ENCODE measurements at places on chromosomes 1 and 21.

- DNase-seq: peak; percentile 72
Measured at GRCh38 chr1:86774305-86775295, 70.2 kb downstream of the SH3GLB1 start.

DNA sequence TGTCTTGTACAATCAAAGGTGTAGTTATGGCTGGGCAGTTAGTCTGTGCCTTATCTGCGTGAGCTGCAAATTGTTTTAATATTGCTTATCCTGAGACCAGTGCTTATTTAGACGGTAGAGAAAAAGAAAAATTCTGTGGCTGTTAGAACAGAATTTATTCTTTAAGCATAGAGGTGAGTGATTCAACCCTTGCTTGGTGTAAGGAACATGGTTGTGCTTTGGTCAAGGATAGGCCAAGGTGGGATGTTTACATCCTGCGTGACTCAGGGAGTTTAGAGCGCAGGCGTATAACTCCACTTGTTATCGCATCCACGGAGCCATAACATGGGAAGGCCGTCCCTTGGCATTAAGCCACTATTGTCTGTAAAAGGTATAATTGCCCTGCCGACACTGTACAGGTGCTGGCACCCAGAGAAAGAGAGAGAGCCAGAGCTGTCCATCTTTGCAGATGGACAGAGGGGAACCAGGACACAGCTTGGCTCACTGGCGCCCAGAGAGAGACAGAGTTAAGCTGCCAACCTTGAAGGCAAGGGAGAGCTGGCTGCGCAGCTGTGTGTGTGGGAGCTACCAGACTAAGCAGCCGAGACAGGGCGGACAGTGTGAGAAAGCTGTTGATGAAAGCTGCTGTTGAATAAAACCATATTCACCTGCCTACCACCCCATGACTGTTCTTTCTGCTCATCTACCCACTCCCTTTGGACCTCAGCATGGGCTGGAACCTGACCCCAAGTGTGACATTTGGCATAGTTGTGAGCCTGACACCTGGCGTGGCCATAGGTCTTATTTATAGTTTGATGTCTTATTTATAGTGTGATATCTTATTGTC is 200.4 kb downstream of the DYRK1A start:
- no peak for DNase-seq

GRCh38 chr1:3028531-3029282 is 7.4 kb downstream of the ACTRT2 start:
- DNase-seq: no peak

DNA sequence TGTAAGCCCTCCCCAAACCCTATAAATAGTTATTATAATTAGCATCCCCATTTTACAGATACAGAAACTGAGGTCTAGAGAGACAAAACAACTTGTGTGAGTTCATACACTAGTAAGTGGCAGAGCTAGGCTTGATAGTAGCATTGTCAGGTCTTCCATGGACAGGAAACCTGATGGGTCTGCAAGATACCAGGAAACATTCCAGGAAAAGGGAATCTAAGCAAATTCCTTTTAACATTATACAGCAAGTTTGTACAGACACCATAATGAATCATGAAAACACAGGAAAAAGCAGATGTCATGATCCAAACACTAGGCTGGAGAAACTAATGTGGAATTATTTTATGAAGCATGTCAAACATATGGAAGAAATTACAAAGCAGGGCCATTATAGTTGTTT is 89.1 kb upstream of the KCNK2 start:
- DNase-seq: no peak

DNA sequence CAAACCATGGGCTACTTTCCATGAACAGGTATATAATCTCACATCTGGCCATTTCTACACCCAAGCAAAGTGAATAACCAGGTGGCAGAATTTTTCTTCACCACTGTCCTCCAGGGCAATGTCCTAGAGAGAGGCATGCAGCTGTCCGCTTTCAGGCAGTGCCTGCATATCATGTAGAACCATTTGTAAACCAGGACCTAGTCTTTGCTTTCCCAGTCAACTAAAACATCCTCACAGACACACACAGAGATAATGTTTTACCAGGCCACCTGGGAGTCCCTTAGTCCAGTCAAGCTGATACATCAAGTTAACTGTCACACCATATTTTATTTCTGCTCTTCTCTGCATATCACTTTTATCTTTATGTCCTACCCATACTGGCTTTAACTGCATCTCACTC is 26.2 kb downstream of the TNFSF18 start:
- DNase-seq: no peak

GRCh38 chr1:91754348-91754747 is 131.6 kb downstream of the TGFBR3 start:
- DNase-seq: no peak

DNA sequence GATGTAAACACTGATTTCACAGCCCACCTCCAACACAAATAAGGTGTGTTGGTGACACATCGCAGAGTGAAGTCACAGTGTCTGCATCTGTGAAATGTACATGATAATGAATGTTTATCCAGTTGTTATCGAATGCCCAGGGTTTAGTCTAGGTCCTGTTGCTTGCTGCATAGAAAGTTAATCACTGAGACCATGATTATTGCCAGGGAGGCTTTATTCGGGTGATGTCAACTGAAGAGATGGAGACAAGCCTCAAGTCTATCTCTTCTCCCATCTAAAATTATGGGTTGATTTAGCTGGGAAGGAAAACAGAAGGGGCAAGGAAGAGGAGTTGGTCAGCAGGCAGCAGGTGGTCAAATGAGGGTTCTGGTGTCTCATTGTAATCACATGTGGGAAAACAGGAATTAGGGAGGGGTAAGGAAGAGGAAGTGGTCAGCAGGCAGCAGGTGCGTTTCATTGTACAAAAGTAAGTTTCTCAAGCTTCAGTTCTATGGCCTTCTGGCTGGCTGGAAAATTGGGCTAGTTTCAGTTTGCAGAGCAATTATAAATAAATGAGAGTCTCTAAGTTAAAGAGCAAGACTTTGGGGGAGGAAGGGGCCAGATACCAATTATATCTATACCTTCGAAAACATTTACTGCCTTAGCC is 146.3 kb upstream of the DNAH14 start:
- DNase-seq: no peak

DNA sequence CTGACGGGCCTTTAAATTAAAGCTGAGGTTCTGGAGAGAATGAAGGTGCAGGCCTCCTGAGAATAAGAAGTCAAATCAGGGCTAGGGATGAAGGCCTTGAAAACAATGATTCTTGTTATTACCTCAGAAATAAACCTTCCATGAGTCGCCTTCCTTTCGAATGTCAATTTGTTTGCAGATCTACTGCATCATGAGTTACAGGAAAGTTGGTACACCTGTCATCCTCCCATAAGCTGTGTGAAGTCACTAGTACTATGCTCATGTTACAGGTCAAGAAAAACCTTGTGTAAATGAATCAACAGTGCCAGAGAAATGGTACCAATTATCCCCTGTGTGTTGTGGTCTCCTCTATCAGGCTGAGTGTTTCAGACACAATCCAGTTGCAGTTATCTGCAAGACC is 281.2 kb upstream of the PLXNA2 start:
- no peak for DNase-seq

GRCh38 chr1:223739366-223740037 is 27.2 kb downstream of the CAPN2 start:
- DNase-seq: no peak

GRCh38 chr1:198906739-198907422 is 268.0 kb downstream of the PTPRC start:
- no peak for DNase-seq

DNA sequence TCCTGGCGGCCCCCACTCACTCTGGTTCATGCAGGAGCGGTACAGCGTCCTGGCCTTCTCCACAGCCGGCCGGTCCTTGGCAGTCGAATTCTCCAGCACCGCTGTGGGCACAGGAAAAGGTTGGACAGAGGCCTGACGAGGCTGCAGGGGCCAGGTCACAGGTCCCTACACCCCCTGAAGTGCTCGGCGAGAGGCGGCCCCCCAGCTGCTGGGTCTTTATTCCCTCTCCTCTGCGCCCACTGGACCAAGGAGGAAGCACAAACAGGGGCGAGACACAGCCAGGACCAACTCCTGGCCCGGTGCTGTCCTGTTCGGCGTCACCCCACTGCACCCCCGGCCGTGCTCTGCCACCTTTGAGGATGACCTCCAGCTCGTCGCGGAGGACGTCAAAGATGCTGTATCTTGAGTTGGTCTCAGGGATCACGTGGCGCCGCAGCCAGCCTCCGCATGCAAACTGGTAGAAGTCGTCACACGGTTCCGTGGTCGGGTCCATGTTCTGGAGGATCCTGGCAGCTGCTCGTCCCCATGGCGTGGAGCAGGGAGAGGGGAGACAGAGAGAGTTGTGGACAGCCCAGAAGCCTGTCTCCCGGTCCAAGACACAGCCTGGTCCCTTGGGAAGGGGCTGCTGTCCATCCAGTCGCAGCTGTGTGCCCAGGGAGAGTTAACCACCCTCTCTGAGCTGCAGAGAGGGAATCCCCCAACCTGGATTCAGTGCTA is 22.9 kb downstream of the PRXL2B start:
- no peak for DNase-seq

- DNase-seq: no peak
Measured at GRCh38 chr21:45228171-45228641, 59.5 kb downstream of the POFUT2 start.

DNA sequence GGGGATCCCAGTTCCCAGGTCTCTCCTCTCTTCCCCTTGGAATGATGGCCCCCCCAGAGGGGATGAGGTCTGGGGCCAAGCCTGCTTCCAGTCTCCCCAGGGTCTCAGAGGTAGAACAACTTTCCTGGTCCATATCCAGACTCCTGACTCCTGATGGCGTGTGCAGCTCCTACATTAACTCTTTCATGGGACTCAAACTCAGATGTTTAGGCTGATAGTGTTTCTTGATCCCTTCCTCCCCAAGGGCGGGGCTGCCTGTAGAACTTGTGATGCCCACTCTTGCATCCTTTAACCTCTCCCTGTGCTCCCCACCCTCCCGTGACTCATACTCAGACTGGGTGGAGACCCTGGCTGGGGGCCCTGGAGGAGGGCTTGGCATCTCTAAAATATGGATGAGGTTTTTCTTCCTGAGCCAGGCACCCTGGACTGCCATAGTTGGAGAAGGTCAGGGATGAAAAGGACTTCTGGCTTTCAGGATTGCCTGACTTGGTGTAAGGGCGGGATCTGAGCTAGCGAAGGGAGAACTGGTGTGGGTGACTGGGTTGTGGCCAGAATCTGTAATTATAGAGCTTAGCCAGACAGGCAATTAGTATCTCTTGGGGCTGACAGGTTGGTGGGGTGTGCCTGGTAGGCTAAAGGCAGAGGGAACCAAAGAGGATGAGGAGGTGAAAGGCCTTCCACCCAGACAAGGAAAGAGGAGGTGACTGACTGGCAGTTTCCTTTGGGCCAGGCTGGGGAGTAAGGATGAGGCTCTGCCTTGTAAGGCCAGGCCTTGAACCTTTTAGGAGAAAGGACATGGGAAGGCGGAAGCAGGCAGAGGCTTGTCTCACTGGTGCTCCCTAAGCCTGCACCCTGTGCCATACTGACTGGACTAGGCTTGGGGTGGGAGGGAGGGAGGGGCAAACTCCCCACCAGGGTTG is 1.5 kb downstream of the ATP8B2 start:
- DNase-seq: no peak

- DNase-seq: no peak
Measured at GRCh38 chr1:163758977-163759670, 437.4 kb downstream of the NUF2 start.

- peak; percentile 18 for DNase-seq
Measured at GRCh38 chr21:44510508-44511218, 29.3 kb downstream of the KRTAP10-1 start.

- no peak for DNase-seq
Measured at GRCh38 chr1:241846862-241847539, 1.0 kb upstream of the EXO1 start.

- DNase-seq: no peak
Measured at GRCh38 chr1:227947676-227948492, at the start of gene WNT9A. Gene WNT9A (minus strand): TSS chr1:227947932. CDS start chr1:227947887, 45 bp downstream.

DNA sequence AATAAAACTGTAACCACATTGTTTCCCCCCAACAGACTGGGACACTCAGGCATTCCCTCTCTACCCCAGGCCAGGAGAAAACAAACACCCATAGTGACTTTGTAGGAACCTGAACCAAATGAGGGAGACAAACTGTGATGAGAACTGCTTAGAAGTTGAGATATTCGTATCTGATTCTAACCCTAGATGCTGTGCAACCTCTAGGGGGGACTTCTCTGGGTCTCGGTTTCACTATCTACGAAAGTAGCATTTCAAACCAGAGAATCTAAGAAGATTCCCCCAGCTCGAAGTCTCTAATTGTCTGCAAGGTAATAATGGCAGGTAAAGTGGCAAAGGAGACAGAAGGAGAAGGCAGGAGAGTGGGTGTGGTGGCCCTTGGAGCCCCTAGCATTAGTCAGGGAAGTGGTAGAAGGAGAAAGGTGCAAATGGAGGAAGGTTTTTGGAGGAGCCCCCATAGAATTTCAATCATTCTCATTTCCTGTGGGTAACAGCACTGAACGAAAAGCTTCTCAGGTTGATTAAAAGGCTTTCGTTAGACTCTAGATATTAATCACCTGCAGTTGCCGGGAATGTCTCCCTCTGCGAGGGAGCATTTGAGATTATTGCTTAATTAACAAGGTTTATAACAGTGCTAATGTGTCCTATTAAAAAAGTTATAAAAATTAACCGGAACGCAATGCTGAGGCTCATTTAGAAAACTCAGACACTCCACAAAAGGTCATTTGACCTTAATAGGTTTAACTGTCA is 46.4 kb downstream of the BEND5 start:
- no peak for DNase-seq

- DNase-seq: no peak
Measured at GRCh38 chr1:232905331-232906034, 44.9 kb upstream of the NTPCR start.

DNA sequence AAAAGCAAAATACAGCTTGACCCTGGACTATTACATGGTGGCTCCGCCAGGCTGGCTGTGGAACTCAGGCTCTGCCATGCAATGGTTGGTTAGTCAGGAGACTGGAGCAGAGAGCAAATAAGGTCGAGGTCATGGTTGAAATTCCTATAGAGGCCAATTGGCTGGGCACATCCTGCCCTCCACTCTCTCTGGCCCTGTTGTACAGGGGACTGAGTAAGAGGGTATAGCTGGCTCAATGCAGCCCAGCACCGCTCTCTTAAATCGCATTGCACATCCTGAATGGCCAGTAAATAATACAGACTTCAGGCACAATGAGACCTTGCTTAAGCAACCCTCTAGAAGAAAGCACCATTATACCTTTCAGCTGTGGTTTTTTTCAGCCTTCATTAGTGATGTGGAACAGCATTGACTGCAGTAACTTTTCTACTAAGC is 59.3 kb upstream of the PPP2R5A start:
- no peak for DNase-seq
